Activated T-helper 1 cell treated with anti-CD3 and anti-CD28 coated beads, Interleukin-12 subunit alpha, Interleukin-12 subunit beta, Interleukin-2, Interleukin-4 antibody, amounts not matched to agents 30 ng/mL and 10 ng/mL and 1 ng/mL, durations not matched to agents 14 hours and 24 hours and 36 hours (primary cell): ENCODE measurements at places on chromosomes 1 and 21.

DNA sequence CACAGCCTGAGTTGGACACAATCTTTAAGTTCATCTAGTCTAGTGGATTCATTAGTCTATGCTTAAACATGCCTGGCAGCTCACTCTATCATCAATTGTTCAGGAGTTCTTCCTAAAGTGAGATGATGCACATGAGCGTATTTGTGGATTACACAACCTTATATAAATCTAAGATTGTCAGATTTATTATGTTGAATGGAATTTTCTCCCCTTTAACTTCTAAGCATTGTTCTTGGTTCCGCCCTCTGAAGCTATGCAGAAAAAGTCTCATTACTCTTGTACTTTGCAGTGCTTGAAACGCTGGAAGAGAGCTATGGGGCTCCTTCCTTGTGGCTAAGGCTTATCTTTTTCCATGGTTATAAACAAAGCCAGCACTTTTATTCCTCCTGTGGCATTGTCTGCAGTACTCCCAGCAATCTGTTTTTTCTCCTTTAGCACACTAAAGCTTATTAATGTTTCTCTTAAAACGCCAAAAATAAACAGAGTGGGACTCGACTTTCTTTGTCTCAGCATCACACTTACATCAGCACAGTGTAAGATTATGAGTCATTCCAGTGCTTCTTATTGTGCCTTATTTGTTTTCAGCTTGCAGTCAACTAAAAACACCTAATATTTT lies 316.8 kb upstream of the CAMK1G start:
- no peak for DNase-seq

DNA sequence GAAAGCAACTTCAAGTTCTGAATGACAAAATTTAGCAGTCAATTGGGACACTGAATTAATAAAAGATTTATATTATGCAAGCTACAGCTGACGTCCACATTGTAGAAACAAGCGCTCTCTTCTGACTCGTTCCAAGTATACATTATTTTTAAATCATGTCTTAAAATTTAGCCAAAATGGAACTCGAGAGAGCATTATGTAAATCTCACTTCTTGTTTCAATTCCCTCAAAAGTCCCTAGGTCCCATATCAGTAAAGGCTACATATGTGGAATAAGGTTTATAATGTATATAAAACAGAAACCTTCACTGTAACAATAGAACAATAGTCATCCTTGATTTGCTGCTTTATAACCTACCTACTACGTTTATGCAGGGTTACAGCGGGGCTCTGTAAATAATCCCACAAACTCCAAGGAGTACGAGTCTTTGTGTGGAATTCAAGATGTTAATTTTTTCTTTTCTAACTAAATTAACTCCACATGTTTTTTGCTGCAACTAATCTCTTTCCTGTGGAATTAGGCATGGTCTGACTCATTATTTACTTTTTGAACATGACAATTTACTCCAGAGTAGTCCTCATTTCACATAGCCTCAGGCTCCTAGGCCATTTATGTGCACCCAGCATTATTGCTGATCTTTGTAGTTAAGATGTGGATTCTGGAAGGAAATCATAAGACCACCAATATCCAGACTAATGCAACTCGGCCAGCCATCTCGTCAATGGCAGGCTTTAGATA lies 785.1 kb downstream of the LTN1 start:
- DNase-seq, result no peak

DNA sequence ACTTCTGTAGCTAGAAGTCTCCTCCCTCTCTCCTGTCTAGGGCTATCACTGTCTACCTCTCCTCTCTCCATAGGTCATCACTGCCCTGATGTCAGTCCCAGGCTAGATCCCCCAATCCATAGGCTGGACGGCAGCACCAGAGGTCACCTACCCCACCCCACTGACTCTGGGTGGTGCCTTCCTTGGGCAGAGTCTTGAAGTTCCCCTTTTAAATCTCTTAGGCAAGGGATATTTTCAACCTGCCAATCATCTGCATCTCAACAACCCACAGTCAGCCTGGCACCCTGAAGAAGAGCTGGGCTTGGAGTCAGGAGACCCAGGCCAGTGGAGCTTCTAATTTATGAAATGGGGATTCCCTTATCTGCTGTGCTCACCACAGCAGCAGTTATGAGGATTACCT lies 13.2 kb downstream of the MYBPH start:
- DNase-seq, result no peak

DNA sequence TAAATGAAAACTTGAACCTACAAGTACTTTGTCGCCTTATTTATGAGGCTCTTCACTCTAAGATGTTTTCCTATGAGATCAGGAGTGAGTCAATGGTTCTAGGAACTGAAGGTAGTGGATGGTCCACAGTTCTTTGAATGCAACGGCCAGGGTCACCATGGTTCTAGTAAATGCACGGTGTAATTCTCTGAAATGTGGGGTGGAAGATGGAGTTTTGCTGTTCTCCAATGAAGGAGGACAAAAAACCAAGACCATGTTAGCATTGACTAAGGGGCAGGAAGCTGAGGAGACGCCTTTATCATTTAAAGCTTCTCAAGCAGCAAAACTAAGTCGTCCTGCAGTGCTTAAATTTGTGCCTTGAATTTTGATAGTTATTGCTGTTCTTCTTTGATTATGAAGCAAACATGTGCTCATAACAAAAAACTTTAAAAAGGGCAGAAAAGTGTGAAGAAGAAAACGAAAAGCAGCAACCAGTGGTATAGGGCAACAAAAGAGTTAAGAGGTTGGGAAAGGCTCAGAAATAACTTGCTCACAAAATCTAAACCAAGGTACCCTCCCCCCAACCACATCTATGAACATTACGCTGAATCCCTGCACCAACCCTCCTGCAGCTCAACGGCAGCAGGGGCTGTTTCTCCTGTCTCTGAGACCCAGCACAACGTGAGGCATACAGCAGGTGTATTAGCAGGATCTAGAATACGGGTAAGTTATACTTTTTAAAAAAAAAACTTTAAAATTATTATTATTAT lies 85.0 kb downstream of the MRPL37 start:
- DNase-seq, result peak; percentile 34

DNA sequence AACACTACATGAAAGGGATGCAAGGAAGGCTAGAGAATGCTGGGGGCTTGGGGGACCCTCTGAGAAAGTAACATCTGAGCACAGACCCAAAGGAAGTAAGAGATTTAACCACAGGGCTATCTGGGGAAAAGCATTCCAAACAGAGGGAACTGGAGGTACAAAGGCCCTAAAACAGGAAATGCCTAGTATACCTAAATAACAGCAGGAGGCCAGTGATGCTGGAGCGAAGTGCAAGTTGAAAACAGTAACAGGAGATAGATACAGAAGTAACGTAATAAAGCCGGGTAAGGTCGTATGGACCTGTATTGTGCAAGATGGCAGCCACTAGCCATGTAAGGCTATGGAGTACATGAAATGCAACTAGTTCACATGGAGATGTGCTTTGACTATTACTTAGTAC lies 52.1 kb downstream of the CD34 start:
- DNase-seq, result no peak

DNA sequence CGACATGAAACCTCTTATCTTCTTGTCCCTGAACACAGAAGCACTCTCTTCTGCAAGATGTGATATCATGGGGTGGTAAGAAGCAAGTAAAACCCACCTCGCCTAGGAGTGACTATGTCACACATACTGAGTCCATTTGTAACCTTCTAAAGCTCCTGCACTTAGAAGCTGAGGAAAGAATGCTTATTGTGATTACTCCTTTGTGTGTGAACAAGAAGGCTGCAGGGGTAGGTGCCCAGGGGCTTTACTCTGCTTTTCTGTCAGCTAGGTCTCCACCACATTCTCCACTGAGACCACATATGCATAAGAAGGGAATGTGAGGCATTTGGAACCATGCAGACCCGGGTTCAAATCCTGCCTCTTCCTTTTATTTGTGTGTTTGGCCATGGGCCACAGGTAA lies 144.3 kb downstream of the DMRTA2 start:
- DNase-seq, result no peak

- DNase-seq, result no peak
Measured at GRCh38 chr1:119330466-119331189, 38.0 kb upstream of the HAO2 start.

DNA sequence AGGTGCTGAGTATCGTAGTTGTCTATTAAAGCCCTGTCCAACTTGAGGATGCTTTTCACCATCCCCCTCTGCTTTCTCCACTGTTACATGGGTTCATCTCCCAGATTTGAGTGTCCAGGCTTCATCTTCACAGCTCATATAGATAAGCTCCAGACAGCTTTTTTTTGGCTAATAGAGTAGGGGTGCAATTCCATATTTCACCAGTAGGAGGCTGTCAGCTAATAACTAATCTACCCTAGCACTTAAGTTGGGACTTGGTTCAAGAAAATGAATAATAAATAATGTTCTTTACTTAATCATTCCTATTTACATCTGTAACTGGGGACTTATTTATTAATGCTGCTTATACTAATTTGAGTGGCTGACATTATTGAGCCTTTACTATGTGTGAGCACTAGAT lies 124.5 kb downstream of the IGSF21 start:
- DNase-seq, result no peak

DNA sequence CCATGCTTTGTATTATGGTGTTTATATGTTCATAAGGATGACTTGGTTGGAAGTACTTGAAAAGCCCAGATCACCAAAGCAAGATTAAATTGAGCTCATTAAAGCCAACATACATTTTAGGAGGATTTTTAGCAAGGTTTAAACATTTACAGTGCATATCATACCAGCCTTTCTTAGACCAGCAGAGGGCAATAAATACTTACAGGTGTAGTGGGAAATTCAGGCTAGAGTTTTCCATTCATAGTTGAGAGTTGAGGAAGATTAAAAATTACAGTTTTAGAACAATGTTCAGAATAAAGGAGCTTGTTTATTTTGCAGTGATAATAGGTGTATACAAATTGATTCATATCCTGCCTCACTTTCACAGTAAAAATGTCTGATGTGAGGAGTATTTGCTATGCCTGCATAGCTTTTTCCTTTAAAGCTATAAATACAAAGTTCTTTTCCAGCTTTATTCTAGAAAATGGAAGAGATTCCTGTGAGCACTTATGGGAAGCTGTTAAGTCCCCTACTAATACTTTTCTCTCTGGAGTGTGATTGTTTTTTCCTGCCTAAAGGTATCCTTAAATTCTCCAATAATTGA lies 35.3 kb downstream of the DTL start:
- no peak for DNase-seq
